Activated CD8-positive, alpha-beta memory T cell treated with anti-CD3 and anti-CD28 coated beads for 36 hours (primary cell): ENCODE measurements at places on chromosomes 3 and 15. TPM values are rescaled to one million over a fixed set of nuclear protein-coding genes. Genes with fewer than 3 reads are reported as not detected.

Gene SCAANT1
- total RNA-seq = not detected

Gene FHIT
- 5.0 TPM for total RNA-seq

Gene ANKRD34C
- total RNA-seq = not detected

Gene ARIH2
- 131 TPM for total RNA-seq

Gene LRRC34
- total RNA-seq = 3.5 TPM

Gene ACTC1
- not detected for total RNA-seq

Gene CNTN3
- total RNA-seq = not detected

Gene NBEAL2
- total RNA-seq = 79.6 TPM

Gene SCG5
- 0.70 TPM for total RNA-seq

Gene LSAMP
- not detected for total RNA-seq

Gene DISP2
- 0.36 TPM for total RNA-seq

Gene PP2D1
- not detected for total RNA-seq

Gene FAM107A
- total RNA-seq = not detected

Gene SEMA5B
- not detected for total RNA-seq

Gene PTPN23
- 34.5 TPM for total RNA-seq

Gene ITIH1
- not detected for total RNA-seq

Gene MYRIP
- total RNA-seq = not detected

Gene SRP14
- total RNA-seq = 206 TPM

Gene DLL4
- total RNA-seq = 0.08 TPM

Gene ITGA11
- 0.19 TPM for total RNA-seq

Gene FGF7
- not detected for total RNA-seq

Gene ERC2
- not detected for total RNA-seq

Gene ATP13A5
- not detected for total RNA-seq

Gene SERINC4
- 0.11 TPM for total RNA-seq

Gene DCP1A
- 40.5 TPM for total RNA-seq

Gene MORC1
- not detected for total RNA-seq

Gene CLDN11
- 0.10 TPM for total RNA-seq

Gene C3orf70
- total RNA-seq = 0.06 TPM

Gene CCDC14
- total RNA-seq = 31.1 TPM

Gene ST8SIA2
- total RNA-seq = not detected

Gene GP5
- 0.31 TPM for total RNA-seq

Gene ERICH6
- not detected for total RNA-seq

Gene INKA1
- total RNA-seq = 2.1 TPM

Gene STAC
- not detected for total RNA-seq

Gene ZBED2
- total RNA-seq = 671 TPM

Gene CPEB1
- total RNA-seq = 0.63 TPM

Gene TNFAIP8L3
- 1.6 TPM for total RNA-seq

Gene RGMA
- not detected for total RNA-seq

Gene PCSK6
- total RNA-seq = 1.3 TPM

Gene GLDN
- total RNA-seq = not detected

Gene PGBD4
- total RNA-seq = 3.4 TPM

Gene PFN2
- total RNA-seq = 4.2 TPM

Gene TMC3
- total RNA-seq = not detected

Gene B3GNT5
- total RNA-seq = 19.6 TPM

Gene GCNT3
- total RNA-seq = not detected
